ENCODE measurements at places on chromosomes 11 and 22. TPM values are rescaled to one million over a fixed set of nuclear protein-coding genes. Genes with fewer than 3 reads are reported as not detected.

OR52A1 gene
- total RNA-seq, result not detected

ANKK1 gene
- total RNA-seq, result 0.14 TPM

SLC25A18 gene
- total RNA-seq, result not detected

SLC22A12 gene
- total RNA-seq, result not detected

APOBEC3B gene
- 27.8 TPM for total RNA-seq

TRPM5 gene
- total RNA-seq, result not detected

POU2F3 gene
- total RNA-seq, result not detected

OR51E2 gene
- total RNA-seq, result not detected

CD3G gene
- total RNA-seq, result 221 TPM

INSC gene
- total RNA-seq, result 0.11 TPM

BRSK2 gene
- 0.09 TPM for total RNA-seq

SLC22A9 gene
- total RNA-seq, result not detected

TP53AIP1 gene
- not detected for total RNA-seq

TMEM135 gene
- 40.6 TPM for total RNA-seq

NUDT8 gene
- total RNA-seq, result 9.8 TPM

AQP11 gene
- 0.95 TPM for total RNA-seq

BEST1 gene
- total RNA-seq, result not detected

OR51B4 gene
- not detected for total RNA-seq

MUC5AC gene
- not detected for total RNA-seq

MS4A6E gene
- not detected for total RNA-seq
